ENCODE measurements at places on chromosomes 4 and X. TPM values are rescaled to one million over a fixed set of nuclear protein-coding genes. Genes with fewer than 3 reads are reported as not detected.

GAGE13 gene
- not detected for total RNA-seq

CNKSR2 gene
- total RNA-seq: 2.3 TPM

S100P gene
- total RNA-seq: not detected

CXCL3 gene
- total RNA-seq: 5.4 TPM

FABP2 gene
- total RNA-seq: under 0.01 TPM

PSAPL1 gene
- total RNA-seq: not detected

IL2RG gene
- total RNA-seq: not detected

ADGRL3 gene
- total RNA-seq: 14.1 TPM

TLR10 gene
- not detected for total RNA-seq

REELD1 gene
- not detected for total RNA-seq

SLC10A4 gene
- 0.28 TPM for total RNA-seq

PAGE2 gene
- total RNA-seq: not detected

SRPX2 gene
- 171 TPM for total RNA-seq

PPARGC1A gene
- 0.38 TPM for total RNA-seq

MAGIX gene
- total RNA-seq: 1.7 TPM

MUC7 gene
- total RNA-seq: not detected

CXorf65 gene
- total RNA-seq: not detected

FGFR3 gene
- 0.56 TPM for total RNA-seq

MGAT4D gene
- not detected for total RNA-seq

CLNK gene
- total RNA-seq: not detected

NR3C2 gene
- 8.5 TPM for total RNA-seq

HHIP gene
- total RNA-seq: 69.6 TPM

PCSK1N gene
- 0.19 TPM for total RNA-seq

TMEM131L gene
- total RNA-seq: 10.4 TPM

CCNI gene
- 111 TPM for total RNA-seq

GASK1B gene
- 81.7 TPM for total RNA-seq

GPR143 gene
- total RNA-seq: under 0.01 TPM

CXCL11 gene
- total RNA-seq: not detected

CPZ gene
- 1.5 TPM for total RNA-seq

F8A3 gene
- total RNA-seq: 2.8 TPM

FGD1 gene
- total RNA-seq: 4.6 TPM

ARHGEF38 gene
- under 0.01 TPM for total RNA-seq

TRPC5OS gene
- not detected for total RNA-seq

ESX1 gene
- not detected for total RNA-seq

PHKA1 gene
- 6.2 TPM for total RNA-seq

GSX2 gene
- under 0.01 TPM for total RNA-seq

TIMP1 gene
- total RNA-seq: 1,457 TPM

RAB39B gene
- 0.56 TPM for total RNA-seq

CDX4 gene
- total RNA-seq: not detected

C4orf54 gene
- total RNA-seq: not detected
